ENCODE measurements at places on chromosomes 5 and 9.

DNA sequence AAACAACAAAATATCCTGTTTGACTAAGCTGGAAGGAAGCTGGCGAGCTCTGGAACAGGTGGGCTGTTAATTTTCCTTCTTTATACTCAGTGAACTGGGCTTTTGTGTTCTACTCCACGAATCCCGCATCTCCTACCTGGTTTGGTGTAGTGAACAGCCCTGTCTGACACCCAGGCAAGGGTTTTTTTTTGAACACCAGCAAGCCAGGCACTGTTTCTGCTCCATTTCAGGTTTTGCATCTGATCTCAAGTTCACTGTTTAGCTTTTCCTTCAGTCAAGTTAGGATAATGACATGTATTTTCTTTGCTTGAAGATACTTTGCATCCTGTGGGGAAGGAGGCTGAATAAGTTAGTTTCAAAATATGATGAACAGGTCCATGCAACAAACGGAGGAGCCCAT lies 204.5 kb downstream of the SEMA6A start:
- DNase-seq, result no peak

DNA sequence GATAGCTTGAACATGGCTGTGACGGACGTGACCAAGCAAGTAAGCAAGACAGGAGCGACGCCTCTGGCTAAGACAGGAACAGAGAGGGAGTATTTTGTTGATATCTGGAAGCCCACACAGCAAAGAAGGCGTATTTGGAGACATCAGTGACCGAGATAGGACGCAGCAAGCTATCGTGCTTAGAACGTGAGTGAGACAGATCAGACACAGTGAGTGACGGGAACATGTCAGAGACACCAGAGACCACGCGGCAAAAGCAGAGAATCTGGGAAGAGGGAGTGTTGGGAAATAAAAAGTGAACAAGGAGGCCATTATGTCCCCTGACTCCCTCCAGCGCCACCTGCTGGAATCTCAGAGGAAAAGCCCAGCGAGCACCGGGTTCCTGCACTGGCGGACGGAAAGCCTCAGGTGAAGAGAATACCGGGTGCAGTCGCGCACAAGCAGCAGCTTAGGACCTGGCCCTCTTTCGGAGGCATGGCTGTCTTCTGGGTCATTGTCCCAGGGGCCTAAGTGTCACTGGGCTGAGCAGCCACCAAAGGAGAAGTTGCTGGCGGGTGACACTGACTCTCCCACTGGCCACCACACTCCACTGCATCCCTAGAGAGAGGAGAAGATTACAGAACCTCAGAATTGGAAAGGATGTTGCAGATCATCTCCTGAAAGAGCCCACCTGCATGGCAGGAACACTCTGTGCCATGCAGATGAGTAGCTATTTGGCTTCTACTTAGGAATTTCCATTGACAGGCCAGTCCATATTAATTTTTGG lies 99.1 kb downstream of the FBXO38 start:
- DNase-seq, result no peak

DNA sequence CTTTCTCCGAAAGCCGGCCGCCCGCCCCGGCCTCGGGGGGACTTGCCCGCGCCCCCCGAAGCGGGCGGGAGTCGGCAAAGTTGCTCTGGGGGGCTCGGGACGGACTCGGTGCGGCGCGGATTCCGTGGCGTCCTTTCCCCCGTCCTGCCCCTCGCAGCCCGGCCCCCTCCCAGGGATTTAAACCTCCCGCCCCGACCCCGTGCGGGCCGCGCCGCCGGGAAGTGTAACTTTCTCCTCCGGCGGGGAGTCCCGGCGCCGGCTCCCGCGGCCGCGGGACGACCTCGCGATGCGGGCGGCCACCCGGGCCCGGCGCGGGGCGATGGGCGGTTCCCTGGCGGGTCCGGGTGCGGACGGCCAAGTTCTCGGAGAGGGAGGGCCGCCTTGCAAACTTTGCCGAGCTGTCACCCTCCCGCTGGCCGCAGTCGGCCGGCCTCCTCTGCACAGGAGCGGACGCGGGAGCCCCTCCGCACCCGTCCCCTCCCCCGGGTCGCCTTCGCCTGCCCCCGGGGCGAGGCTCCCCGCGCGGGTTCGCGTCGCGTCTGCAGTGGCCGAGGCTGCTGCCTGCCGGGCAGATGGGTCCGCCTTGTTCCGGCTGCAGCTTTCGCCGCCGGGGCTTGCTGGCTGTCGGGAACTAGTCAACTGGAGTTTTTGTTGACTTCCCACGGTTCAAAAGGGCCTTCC lies 732 bp downstream of the PBX3 start:
- DNase-seq, result no peak

- no peak for DNase-seq
These were observed 1.6 kb upstream of the MGAT1 start for GRCh38 chr5:180804129-180804618.

DNA sequence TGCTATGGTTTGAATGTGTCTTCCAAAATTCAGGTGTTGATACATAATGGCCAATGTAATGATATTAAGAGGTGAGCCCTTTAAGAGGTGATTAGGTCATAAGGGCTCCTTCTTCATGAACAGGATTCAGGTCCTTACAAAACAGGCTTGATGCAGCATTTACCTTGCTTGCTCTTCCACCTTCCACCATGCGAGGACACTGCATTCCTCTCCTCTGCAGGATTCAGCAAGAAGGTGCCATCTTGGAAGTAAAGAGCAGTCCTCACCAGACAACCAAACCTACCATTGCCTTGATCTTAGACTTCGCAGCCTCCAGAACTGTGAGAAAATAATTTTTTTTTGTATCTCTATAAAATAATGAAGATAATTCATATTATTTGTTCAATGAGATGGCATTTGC lies 314.0 kb upstream of the SMARCA2 start:
- no peak for DNase-seq

- no peak for DNase-seq
These were observed 51.9 kb upstream of the POU5F2 start for GRCh38 chr5:93793159-93793781.

- no peak for DNase-seq
These were observed 167.7 kb upstream of the RPS23 start for GRCh38 chr5:82445726-82446335.

- no peak for DNase-seq
These were observed 306.3 kb downstream of the TLE4 start for GRCh38 chr9:79877943-79878602.

DNA sequence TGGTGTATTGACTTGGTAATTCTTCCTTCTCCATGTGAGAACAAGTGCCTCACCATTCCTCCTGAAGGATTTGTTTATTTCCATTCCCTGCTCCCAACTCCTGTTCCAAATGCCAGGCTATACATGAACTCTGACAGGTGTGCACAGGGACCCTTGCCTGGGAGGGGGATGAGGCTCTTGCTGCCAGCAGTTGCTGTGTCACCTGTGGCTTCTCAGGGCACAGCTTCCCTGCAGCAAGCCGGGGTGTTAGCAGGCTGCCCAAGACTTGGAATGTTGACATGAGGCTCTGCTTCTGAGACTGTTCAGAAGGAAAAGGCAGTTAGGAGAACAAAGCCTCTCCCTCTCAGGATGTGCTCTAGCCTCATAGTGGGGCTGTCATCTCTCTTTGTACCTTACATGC lies 131.3 kb downstream of the DOCK2 start:
- DNase-seq, result no peak

DNA sequence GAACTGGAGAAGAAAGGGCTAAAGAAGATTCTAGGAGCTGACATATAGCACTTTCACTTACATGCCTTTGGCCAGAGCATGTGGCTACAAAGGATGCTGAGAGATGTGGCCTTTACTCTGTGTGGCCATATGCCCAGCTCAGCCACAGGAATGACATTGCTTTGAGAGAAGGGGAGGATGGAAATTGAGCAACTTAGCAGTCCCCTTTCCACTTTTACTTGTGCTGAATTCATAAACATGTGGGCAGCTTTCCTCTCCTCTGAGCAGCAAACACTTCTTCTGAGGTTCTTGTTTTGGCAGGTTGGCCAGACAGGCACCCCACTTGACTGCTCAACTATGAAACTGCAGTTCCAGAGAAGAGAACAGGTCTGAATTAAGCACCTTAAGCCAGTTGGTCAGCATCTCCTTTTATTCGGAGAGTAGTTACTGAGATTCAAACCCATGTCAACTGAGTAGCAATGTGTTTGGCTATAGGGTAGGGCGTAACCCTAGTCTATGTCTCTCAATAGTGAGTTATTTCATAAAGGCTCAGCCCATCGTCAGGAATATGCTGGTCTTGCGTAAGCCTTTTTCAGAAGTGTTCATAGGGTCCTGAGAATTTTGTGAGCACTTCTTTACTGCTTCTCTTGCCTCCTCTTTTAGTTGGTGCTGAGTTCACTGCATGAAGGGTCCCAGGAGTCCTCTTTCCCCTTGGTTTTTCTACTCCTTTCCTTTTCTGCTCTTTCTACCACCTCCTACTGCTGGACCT lies 134.5 kb downstream of the PALM2AKAP2 start:
- DNase-seq, result no peak

GRCh38 chr5:178383301-178383918 lies 150.8 kb upstream of the PHYKPL start:
- DNase-seq, result no peak

GRCh38 chr9:38622288-38622674 lies 1.9 kb upstream of the ANKRD18A start:
- no peak for DNase-seq

DNA sequence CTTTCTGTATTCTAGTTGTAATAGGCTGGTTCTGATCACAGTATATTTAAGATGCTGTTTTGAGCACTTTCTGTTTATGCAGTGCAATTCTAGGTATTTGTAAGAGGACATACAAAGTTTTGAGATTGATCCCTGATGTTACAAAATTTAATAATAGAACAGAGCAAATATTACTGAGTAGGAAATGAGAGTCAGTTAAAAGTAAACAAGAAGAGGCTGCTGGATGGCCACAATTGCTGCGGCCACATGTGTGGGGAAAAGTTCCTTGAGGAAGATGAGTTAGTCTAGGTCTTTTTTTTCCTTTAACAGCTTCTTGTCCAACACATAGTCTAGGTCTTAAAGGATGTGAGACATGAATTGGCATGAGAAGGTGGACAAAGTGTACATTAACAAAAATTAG lies 11.3 kb downstream of the EHMT1 start:
- DNase-seq, result no peak

- DNase-seq, result no peak
These were observed 6.6 kb downstream of the ELAVL2 start for GRCh38 chr9:23819403-23819802.

DNA sequence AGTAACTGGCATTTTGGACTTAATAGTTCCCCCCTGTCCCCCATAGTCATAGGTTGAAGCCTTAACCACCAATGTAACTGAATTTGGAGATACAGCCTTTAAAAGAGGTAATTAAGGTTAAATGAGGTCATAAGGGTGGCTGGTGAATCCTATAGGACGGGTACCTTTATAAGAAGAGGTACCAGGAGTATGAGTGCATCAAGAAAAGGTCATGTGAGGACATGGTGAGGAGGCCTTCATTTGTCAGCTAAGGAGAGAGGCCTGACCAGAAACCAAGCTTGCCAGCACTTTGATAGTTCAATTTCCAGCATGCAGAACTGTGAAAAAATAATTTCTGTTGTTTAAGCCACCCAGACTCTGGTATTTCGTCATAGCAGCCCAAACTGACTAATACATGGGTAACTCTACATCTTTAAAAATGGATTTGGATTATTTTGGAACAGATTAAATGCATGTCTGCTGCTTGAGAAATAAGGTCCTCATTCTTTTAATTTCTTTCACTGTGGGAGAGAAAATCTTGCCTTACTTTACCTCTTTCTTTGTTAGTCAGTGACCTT lies 9.7 kb downstream of the RASA1 start:
- no peak for DNase-seq

- DNase-seq, result no peak
These were observed 49.5 kb upstream of the MROH2B start for GRCh38 chr5:41120600-41120999.

GRCh38 chr9:71670121-71670520 lies 98.2 kb downstream of the CEMIP2 start:
- DNase-seq, result no peak

DNA sequence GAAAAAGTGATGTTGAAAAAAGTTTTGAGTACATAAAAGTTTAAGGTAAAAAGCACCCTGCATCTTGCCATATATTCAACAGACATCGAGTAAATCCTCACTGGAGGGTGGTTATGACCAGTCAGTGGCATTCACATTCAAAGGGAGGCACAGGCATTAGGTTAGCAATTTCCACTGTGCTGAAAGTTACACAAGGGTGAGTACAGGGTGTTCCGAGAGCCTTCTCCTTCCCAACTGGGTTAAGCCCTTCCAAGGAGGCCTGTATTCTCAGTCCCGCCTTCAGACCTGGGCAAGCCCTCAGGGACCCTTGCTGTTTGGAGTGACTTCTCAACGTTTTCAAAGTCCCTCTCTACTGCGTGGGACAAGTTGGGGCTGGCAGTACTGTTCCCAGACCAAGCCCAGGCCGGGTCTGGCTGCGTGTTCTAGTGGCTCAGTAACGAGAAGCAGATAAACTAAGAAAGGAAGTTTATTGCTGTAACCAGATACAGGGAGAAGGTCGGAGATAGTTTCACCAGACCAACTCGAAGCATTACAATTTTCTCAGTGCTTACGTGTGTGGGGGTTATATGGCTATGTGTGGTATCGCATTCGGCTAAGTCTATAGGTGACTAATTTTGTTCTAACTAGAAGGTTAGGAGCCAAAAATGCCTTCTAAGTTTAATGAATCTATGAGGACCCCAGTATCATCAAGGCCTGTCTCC lies 13.0 kb upstream of the SETX start:
- no peak for DNase-seq

GRCh38 chr5:6785861-6786180 lies 72.6 kb downstream of the TENT4A start:
- DNase-seq, result no peak

DNA sequence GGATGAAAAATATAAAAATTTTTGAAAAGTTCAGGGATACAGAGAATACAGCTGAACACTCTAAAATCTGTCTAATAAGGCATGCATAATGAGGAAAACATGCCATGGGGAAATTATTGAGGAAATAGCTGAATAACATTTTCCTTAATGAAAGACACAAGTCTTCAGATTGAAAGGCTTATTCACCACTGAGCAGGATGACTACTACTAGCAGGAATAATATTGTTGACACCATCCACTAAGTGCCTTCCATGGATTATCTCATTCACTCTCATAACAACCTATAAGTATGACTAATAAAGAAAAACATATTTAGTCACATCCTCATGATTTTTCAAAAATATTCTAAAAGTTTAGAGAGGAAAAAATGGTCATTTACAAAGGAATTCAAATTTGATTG lies 96.7 kb upstream of the FER start:
- DNase-seq, result no peak

GRCh38 chr5:150589862-150590601 lies 50.4 kb upstream of the SYNPO start:
- DNase-seq, result no peak

GRCh38 chr5:72661405-72661804 lies 154.2 kb upstream of the ZNF366 start:
- DNase-seq, result no peak
